ENCODE measurements at places on chromosomes 16 and 17.

- peak overlapping the region; percentile 46 for H3K4me3 ChIP-seq
- H3K27ac ChIP-seq, result peak overlapping the region; percentile 93
- no peaks in the 10 kb centered on the region for H3K36me3 ChIP-seq
- peaks cover 67% of the 10 kb centered on the region for H3K4me1 ChIP-seq
These were observed 17.3 kb downstream of the SOCS3 start for GRCh38 chr17:78342449-78343186.

DNA sequence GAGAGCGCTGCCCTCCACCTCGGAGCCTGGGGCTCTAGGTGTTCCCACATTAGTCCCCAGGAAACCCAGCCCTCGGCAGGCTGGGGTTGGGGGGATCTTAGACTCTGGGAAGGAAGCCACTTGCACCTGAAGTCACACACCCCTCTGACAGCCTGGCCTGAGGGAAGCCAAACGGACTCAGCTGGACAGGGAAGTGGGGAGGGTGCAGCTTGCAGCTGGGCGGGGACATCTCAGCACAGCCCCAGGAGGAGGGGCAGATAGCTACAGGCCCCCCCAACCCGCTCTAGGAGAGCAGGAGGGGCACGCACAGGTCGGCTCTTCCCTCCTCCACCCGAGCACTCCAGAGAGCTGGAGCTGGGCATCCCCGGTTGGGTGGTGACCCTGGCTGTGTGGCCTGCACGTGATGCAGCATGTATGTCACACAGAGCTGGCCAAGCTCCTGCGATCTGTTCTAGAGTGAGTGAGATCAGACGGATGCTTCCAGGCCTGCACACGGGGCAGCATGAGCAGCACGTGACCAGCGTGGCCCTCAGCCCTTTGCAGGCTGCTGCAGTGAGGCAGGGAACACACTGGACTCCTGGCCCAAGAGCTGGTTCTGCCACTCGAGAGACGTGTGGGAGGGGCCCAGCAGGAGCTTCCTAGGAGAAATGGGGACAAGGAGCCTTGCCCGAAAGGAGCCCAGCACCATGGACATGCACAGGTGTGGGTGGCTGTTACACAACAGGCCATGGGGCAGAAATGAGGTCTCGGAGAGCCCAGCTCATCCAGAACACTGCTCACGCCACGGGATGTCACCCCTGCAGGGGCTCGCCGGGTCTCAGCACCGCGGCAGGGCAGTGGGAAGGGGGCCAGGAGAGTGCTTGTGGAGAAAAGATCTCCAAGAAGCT, 15.4 kb downstream of the KIFC3 start:
- H3K27ac ChIP-seq, result no peak overlapping the region
- H3K4me1 ChIP-seq, result peaks cover 21% of the 10 kb centered on the region
- peaks cover 48% of the 10 kb centered on the region for H3K36me3 ChIP-seq
- no peak overlapping the region for H3K4me3 ChIP-seq

GRCh38 chr17:66378296-66378695, 75.9 kb downstream of the PRKCA start:
- no peaks in the 10 kb centered on the region for H3K36me3 ChIP-seq
- no peaks in the 10 kb centered on the region for H3K4me1 ChIP-seq
- H3K27ac ChIP-seq, result no peak overlapping the region
- DNase-seq, result no peak
- no peak overlapping the region for H3K4me3 ChIP-seq
- H3K27me3 ChIP-seq, result no peaks in the 10 kb centered on the region

DNA sequence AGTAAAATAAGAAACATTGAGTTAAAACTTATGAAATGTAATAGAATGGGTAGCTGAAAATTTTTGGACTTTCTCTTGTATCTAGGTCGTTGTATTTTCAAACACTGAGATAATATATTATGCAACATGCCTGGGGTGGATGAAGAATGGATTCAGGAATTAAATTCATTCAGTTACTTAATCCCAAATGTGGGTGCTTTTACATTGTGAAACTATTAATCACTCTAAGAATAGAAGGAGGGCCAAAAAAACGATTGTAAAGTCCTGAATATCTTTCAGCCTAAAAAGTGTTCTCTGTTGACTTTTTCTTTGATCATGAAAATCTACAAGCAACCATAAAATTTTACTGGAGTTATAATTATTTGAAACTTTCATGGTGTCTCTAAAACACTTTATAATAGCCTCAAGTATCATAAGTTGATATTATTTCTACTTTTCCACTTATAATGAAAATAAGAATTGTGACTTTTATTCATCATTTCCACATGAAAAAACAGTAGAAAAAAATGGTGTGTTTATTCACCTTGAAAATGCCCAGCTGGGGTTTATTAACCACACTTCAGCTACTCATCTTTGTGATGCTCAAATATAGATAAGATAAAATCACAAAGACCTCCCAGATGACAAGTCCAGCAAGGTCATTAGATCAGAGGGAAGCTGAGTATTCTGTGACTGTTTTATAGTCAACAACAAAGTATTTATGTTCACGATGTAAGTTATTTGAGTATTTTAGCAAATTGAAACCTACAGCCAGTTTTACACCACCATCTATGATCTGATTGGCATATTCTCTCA, 619.9 kb upstream of the SOX9 start:
- H3K4me1 ChIP-seq, result no peaks in the 10 kb centered on the region
- no peaks in the 10 kb centered on the region for H3K27me3 ChIP-seq
- H3K4me3 ChIP-seq, result no peak overlapping the region
- H3K27ac ChIP-seq, result no peak overlapping the region

- H3K27ac ChIP-seq, result no peak overlapping the region
- no peak overlapping the region for H3K4me3 ChIP-seq
- DNase-seq, result no peak
- no peaks in the 10 kb centered on the region for H3K36me3 ChIP-seq
These were observed 3.4 kb upstream of the ST3GAL2 start for GRCh38 chr16:70442344-70442743.

GRCh38 chr16:52855463-52855862, 197.2 kb downstream of the CHD9NB start:
- H3K4me3 ChIP-seq, result no peak overlapping the region
- no peak for DNase-seq
- no peaks in the 10 kb centered on the region for H3K27me3 ChIP-seq
- H3K36me3 ChIP-seq, result no peaks in the 10 kb centered on the region

GRCh38 chr17:39325528-39326240, 75.7 kb downstream of the FBXL20 start:
- H3K27me3 ChIP-seq, result no peaks in the 10 kb centered on the region
- no peaks in the 10 kb centered on the region for H3K36me3 ChIP-seq
- H3K4me1 ChIP-seq, result no peaks in the 10 kb centered on the region
- no peak overlapping the region for H3K4me3 ChIP-seq
- H3K27ac ChIP-seq, result no peak overlapping the region

DNA sequence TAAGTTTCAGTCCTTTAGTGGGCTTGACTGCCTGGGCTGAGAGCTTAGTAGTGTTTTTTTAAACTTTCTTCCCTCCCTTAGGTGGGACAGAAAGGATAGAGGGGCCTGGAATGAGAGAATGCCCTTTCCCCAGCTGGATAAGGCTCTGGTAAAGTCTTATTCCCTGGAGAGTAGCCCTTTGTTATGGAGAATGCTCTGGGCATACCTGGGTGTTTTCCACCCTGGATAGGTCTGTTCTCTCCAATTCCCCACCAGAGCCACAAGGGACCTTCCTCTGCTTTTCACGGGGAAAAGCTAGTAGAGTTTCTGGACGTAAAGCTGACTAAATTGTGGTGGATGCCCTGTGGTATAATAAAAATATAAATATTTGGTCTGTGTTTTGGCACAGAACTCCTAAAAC, 164.1 kb downstream of the HS3ST4 start:
- no peaks in the 10 kb centered on the region for H3K4me1 ChIP-seq
- no peak for DNase-seq
- H3K27ac ChIP-seq, result no peak overlapping the region
- H3K27me3 ChIP-seq, result no peaks in the 10 kb centered on the region

GRCh38 chr16:30049871-30050270, 15.7 kb upstream of the ALDOA start:
- DNase-seq, result no peak
- H3K27me3 ChIP-seq, result no peaks in the 10 kb centered on the region
- peaks cover 25% of the 10 kb centered on the region for H3K4me1 ChIP-seq
- H3K36me3 ChIP-seq, result no peaks in the 10 kb centered on the region

DNA sequence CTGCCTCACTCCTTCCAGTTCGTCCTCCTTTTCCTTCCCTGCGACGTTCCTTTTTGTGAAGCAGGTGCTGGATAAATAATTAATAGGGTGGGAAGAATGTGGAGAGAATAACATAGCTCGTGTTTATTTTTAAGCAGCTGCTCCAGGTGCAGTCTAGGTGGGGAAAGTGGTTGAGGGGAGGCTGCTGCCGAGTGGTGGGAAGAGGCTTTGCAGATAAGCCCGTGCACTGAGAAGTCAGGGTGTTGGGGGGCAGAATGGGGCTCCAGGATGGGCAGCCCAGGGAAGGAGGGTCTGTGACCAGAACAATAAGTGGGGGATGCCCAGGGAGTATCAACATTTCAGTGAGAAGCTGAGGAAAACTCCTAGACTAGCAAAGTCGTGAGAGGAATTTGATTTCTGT, 300.5 kb downstream of the CPPED1 start:
- H3K4me3 ChIP-seq, result no peak overlapping the region
- H3K36me3 ChIP-seq, result no peaks in the 10 kb centered on the region
- no peaks in the 10 kb centered on the region for H3K27me3 ChIP-seq

GRCh38 chr17:49914664-49915063, 54.3 kb upstream of the DLX4 start:
- peaks cover 59% of the 10 kb centered on the region for H3K27me3 ChIP-seq
- H3K4me1 ChIP-seq, result peaks cover 7% of the 10 kb centered on the region
- no peaks in the 10 kb centered on the region for H3K36me3 ChIP-seq
- no peak for DNase-seq
- no peak overlapping the region for H3K4me3 ChIP-seq
- no peak overlapping the region for H3K27ac ChIP-seq

GRCh38 chr16:11264155-11264832, 4.8 kb downstream of the TNP2 start:
- no peak for DNase-seq
- H3K27me3 ChIP-seq, result no peaks in the 10 kb centered on the region
- no peak overlapping the region for H3K27ac ChIP-seq

- H3K27ac ChIP-seq, result peak overlapping the region; percentile 92
- H3K27me3 ChIP-seq, result no peaks in the 10 kb centered on the region
- peak overlapping the region; percentile 100 for H3K4me3 ChIP-seq
- H3K4me1 ChIP-seq, result peaks cover 15% of the 10 kb centered on the region
These were observed 759 bp downstream of the ELAC2 start for GRCh38 chr17:13016881-13017654.

DNA sequence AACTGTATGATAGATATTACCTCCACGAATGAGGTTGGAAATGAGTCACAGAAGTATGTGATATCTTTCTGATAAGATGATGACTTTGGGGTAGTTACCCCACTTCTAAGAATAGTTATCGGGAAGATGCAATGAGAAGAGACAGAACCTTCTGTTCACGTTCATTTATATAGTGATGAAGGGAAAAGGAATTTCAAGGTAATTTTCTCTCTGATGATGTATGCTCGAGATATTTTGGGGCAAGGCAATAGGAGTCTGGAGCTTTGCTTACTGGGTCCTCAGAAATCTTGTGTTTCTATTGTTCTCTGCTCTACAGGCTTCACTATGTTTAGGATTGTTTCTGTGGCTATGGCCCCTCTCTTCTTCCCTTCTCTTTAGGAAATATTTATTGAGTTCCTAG, 1389.6 kb downstream of the CDH8 start:
- no peak for DNase-seq
- H3K36me3 ChIP-seq, result no peaks in the 10 kb centered on the region
- no peak overlapping the region for H3K27ac ChIP-seq
- H3K4me1 ChIP-seq, result no peaks in the 10 kb centered on the region
- no peaks in the 10 kb centered on the region for H3K27me3 ChIP-seq

DNA sequence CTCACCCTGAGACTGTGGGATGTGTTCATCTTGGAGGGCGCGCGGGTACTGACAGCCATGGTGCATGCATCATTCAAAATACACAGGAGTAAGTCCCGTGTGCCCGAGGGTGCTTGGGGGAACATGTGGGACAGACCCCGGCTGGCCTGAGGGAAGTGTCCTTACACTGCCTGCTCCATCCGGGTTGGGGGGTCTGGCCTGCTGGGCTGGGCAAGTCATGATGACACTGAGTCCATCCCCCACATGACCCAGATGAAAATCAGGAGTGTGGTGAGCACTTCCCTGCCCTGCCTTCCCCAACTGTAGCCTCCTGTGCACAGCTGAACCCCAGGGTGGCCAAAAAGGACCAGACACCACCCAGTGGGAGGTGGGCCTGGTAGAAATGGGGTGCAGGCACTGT, 10.8 kb downstream of the TBC1D26 start:
- H3K36me3 ChIP-seq, result no peaks in the 10 kb centered on the region
- H3K27ac ChIP-seq, result no peak overlapping the region
- H3K4me3 ChIP-seq, result no peak overlapping the region
- no peak for DNase-seq
- H3K4me1 ChIP-seq, result no peaks in the 10 kb centered on the region

- no peaks in the 10 kb centered on the region for H3K36me3 ChIP-seq
- DNase-seq, result no peak
- peaks cover 66% of the 10 kb centered on the region for H3K4me1 ChIP-seq
- H3K4me3 ChIP-seq, result peak overlapping the region; percentile 81
- peaks cover 8% of the 10 kb centered on the region for H3K27me3 ChIP-seq
- H3K27ac ChIP-seq, result peak overlapping the region; percentile 87
These were observed 419 bp downstream of the GLIS2 start for GRCh38 chr16:4316108-4316863.

GRCh38 chr17:58998871-58999270, 107.8 kb downstream of the TRIM37 start:
- H3K27me3 ChIP-seq, result no peaks in the 10 kb centered on the region
- no peak overlapping the region for H3K27ac ChIP-seq
- H3K36me3 ChIP-seq, result peaks cover 28% of the 10 kb centered on the region
- no peaks in the 10 kb centered on the region for H3K4me1 ChIP-seq
- no peak overlapping the region for H3K4me3 ChIP-seq
- no peak for DNase-seq

- no peaks in the 10 kb centered on the region for H3K27me3 ChIP-seq
- H3K4me3 ChIP-seq, result peak overlapping the region; percentile 98
- DNase-seq, result peak; percentile 74
- H3K27ac ChIP-seq, result peak overlapping the region; percentile 100
- H3K36me3 ChIP-seq, result peaks cover 25% of the 10 kb centered on the region
- H3K4me1 ChIP-seq, result peaks cover 61% of the 10 kb centered on the region
These were observed 2.5 kb upstream of the PER1 start for GRCh38 chr17:8154608-8155155.

GRCh38 chr17:58382108-58382871, 30.3 kb upstream of the SUPT4H1 start:
- H3K27me3 ChIP-seq, result no peaks in the 10 kb centered on the region
- H3K4me1 ChIP-seq, result peaks cover 25% of the 10 kb centered on the region
- H3K4me3 ChIP-seq, result no peak overlapping the region
- H3K36me3 ChIP-seq, result no peaks in the 10 kb centered on the region
- DNase-seq, result no peak

- H3K4me1 ChIP-seq, result peaks cover 47% of the 10 kb centered on the region
- H3K4me3 ChIP-seq, result no peak overlapping the region
- no peak overlapping the region for H3K27ac ChIP-seq
- H3K36me3 ChIP-seq, result peaks cover 67% of the 10 kb centered on the region
- no peak for DNase-seq
- H3K27me3 ChIP-seq, result no peaks in the 10 kb centered on the region
These were observed 11.7 kb downstream of the GJD3 start for GRCh38 chr17:40352779-40353394.

GRCh38 chr16:75710344-75710743, 9.1 kb upstream of the DUXB start:
- no peak overlapping the region for H3K27ac ChIP-seq
- no peaks in the 10 kb centered on the region for H3K4me1 ChIP-seq
- H3K36me3 ChIP-seq, result no peaks in the 10 kb centered on the region
- H3K27me3 ChIP-seq, result no peaks in the 10 kb centered on the region
- no peak for DNase-seq
- H3K4me3 ChIP-seq, result no peak overlapping the region
